Stimulated activated memory B cell treated with anti-CD40 and anti-IgM and Interleukin-4, amounts not matched to agents 10 μg/mL and 1 μg/mL and 100 μg/mL, for 72 hours (primary cell): ENCODE measurements at places on chromosomes 5 and 9.
A peak's percentile ranks its signal among the peaks of the same experiment; 100 is the strongest.

GRCh38 chr9:126496181-126496576 is 117.5 kb upstream of the LMX1B start:
- ATAC-seq: no peak

GRCh38 chr9:78559449-78559885 is 262.5 kb downstream of the PSAT1 start:
- no peak for ATAC-seq

GRCh38 chr5:39138892-39139291 is 64.7 kb upstream of the RICTOR start:
- no peak for ATAC-seq

GRCh38 chr5:168227973-168228615 is 63.4 kb upstream of the WWC1 start:
- peak; percentile 47 for ATAC-seq

DNA sequence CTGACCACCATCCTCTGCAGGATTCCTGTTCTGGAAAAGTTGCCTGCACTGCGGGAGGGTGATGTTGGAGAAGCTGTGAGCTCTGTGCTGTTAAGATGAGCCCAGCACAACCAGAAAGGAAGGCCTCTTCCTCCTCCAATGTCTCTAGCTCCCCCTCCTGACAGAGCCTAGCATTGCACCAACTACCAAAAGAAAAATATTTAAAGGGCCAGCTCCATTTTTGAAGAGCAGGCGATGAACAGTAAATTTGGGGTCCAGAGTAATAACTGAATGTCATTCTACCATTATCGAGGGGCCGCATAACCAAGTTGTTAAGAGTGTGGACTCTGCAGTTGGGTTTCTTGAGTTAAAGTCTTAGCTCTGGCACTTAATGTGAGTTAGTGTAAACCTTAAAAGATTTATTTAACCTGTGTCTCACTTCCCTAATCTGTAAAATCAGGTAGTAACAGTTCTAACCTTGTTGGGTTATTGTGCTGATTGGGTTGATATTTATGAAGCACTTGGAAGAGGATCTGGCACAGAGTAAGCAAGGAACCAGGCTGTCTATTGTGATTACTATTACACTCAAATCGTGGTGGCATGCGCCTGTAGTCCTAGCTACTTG is 3.9 kb downstream of the TEX53 start:
- ATAC-seq: peak; percentile 79

GRCh38 chr5:43619380-43619779 is 16.4 kb downstream of the NNT start:
- no peak for ATAC-seq

- peak; percentile 41 for ATAC-seq
Measured at GRCh38 chr5:138282920-138283742, 8.7 kb upstream of the GFRA3 start.
